ENCODE measurements at places on chromosomes 7 and 10.

DNA sequence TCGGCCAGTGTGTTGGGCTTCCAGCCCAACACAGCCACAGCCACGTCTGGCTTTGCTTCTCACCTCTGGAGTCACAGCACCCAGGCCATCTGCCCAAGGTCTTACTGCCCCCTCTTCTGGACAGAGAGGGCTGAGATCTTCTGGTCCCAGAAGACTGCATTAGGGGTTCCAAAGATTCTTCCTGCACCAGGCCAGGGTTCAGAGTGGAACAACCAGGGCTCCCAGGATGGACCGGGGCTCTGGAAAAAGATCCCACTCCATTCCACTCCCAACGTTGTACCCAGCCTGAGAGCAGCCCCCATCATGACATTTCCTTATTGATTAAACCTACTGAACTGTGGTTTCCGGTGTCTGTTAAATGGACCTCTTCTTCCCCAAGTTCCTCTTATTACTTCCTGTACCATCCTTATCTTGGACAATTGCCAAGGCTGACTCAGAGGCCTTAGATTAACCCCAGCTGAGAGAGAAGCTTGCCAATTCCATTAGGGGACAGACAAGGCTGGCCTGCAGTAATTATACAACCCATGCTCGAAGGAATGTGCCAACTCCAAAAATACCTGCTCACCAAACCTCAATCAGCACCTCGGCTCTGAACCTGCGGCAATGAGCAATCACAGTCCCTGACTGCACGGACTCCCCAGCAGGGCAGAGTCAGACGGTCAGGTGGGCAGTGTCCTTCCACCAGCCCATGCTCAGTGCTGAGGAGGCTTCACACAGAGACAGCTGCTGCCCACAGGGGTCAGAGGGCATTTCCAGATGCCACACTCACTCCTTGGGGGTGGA, 47.9 kb upstream of the NPFFR1 start:
- DNase-seq: no peak

- DNase-seq: no peak
Observed at GRCh38 chr7:34016876-34017275, 111.5 kb downstream of the BMPER start.

GRCh38 chr10:75432176-75432575, 752 bp downstream of the LRMDA start:
- no peak for DNase-seq

DNA sequence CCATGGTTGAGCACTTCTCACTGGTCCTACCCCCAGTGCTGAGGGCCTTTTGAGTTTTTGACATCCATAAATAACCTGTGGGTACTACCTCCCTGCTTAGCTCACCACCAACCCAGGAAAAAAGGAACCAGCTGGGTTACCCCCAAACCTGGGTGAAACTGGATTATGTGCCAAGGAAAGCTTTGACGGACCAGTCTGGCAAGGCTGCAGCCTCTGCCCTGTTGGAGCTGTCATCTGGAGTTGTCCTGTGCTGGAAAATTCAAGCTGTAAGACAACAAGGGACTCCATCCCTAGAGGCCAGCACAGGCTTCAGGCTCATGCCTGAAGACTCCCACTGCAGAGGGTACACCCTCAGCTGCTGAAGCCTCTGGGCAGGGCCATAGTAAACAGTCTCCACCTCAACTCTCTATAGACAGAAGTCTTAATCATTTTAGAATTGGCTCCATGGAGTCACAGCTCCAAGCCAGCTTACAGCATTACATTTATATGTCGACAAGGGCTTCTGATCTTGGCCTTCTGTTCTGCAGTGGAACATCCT, 115.5 kb upstream of the AFAP1L2 start:
- DNase-seq: no peak

DNA sequence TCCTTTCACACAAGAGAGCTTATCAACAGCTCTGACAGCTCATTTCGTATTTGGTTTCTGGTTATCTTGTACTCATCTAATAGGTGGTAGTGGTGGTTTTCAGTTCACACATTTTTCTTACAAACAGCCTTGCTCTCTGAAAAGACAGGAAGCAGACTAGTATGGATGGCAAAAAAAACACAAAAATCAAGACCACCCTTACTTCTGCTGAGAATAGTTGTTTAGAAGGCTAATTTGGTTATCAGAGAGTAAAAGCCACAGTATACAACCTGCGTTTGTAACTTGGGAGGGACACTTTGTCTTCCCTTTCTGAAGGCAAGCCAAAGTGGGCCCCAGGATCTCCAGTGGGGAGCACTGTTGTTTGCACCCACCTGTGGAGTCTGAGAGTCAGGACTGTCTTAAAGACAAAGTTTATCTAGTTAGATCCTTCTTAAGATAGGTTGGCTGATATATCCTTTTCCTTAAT, 68.0 kb downstream of the PIP4K2A start:
- no peak for DNase-seq

GRCh38 chr7:139669106-139670061, 108.4 kb downstream of the HIPK2 start:
- no peak for DNase-seq

GRCh38 chr7:18855796-18856195, 261.6 kb downstream of the TWIST1 start:
- no peak for DNase-seq

- no peak for DNase-seq
Observed at GRCh38 chr7:35430547-35431153, 176.8 kb upstream of the TBX20 start.

GRCh38 chr10:94003488-94003887, 9.8 kb downstream of the PLCE1 start:
- DNase-seq: no peak

DNA sequence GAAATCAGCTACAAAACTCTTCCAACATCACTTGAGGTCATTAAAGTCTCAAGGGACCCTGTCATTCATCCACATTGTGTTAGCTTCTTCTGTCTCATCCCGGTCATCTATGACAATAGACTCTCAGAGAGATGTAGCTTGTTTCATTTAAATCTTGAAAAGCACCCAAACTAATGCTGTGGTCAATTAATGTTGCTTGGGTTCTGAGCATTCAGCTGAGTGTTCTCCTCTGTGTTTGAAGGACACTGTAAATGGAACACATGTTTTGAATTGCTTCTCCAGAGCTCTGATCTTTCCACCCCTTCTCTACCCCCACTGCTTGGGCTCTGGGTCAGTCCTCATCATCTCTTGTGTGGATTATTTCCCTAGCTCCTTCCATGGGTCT, 19.6 kb upstream of the ADD3 start:
- no peak for DNase-seq

DNA sequence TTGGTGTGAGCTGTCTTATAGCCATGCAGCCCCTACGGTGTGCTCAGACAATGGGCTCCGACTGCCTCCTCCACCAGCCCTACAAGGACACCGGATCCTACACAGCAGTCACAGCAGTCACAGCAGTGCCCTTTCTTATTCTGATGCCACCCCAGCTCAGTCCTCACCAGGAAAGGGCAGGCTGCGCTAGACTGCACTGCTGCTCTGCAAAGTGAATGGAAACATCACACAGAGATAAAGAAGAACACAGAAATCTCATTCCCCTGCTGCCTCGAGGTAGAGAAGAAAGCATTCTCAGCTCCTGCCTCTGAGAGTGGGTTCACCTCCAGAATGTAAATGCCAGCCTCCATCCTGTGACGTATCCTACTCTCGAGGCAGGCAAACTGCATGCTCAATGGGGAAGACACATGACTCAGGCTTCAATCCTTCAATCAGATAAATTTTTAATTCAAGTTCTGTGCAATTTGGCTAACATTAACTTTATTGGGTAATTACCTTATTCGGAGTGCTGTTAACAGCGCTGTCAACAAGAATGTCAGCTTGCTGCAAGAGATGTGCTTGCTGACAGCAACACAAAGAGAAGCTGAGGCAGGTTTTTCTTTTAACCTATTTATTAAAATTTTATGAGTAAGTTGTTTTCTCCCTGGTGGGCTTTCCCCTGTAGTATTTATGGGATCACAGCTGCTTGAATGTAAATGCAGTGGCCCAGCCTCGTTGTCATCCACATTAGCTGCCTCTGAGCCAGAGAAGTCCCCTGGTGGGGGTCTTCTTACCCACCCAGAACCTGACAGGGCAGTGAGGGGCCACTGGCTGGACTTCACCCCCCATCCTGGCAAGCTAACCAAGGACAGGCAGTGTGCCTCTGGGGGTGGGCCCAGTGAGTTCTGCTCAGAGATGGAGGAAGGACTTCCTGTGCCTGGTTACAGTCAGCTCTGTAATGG, 241.3 kb upstream of the KMT2E start:
- DNase-seq: no peak

GRCh38 chr10:52597189-52597863, 175.3 kb downstream of the MBL2 start:
- no peak for DNase-seq

DNA sequence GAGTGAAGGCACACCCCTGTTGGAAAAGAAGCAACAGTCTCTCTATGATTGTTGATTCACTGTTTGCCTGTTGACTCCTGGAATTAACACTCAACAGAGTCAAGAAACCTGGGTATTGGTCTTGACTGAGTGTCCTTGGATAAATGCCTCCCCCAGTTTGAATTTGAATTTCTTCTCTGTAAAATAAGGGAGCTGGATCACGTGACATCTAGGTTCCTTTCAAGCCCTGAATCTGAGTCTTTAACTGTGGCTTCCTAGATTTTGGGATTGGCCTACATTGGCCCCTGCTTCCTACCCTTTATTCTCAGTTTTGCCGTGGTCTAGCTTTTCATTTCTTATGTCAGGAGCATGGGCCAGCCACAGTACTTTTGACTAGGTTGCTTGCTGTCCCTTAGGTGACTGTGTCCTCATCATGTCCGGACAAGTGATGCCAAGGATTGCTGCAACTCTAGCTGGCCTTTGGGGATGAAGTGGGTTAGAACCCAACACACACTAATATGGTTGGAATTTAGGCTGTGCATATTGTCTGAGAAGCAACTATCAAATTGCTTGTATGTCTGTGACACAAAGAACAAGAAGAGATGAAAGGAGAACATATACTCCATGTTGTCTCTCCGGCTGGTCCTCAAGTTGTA, 35.4 kb downstream of the CALD1 start:
- no peak for DNase-seq

- DNase-seq: no peak
Observed at GRCh38 chr7:156065400-156065799, 253.1 kb upstream of the SHH start.

DNA sequence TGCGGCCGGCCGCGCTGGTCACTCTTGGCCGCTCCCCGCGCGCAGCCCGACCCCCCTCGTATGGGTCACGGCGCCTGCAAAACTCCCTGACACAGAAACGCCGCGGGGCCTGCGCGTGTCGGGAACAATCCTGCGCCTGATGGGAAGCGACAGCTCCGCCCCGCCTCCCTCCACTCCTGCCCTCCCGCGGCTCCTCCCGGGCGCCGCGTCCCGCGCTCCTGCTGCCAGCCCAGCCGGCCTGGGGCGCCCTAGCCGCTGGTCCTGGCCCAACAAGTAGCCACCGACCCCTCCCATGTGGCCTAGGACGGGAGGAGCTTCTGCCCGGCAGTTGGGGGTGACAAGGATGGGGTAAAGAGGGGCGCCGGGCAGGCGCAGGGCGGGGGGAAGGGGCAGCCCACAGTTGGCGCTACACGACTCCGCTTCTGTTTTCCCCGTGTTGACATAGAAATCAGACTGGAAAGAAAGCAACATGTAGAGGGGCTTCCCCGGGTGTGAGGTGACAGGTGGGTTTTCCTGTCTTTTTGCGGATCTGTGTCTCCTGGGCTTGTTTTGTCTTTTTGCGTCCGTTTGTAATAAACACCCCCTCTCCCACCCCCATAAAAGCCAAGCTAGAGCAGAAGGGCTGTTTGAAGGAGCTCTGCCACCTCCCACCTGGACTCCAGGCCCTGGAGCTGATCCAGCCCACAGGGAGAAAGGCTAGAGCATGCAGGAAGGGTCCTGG, 35.1 kb upstream of the PAX2 start:
- no peak for DNase-seq

GRCh38 chr10:16363741-16364140, 73.1 kb upstream of the PTER start:
- no peak for DNase-seq

DNA sequence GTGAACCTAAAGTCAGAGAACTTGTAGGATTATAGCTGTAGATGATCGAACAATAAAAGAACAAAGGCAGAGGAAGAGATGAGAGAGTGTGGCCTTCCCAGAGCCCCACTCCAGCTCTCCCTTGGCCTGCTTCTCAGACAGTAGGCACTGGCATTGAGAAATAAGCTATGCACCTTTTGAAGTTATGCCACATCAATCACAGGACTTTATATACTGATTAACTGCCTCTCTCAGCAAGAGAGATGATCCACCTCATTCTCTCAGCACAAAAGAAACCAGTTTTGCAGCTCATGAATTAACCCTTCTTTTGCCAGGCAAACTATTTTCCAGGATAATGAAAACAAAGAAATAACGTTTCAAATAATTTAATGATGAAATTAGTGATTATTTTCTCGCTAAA, 22.0 kb upstream of the CTTNBP2 start:
- DNase-seq: no peak

GRCh38 chr7:41742401-41743020, 39.6 kb upstream of the INHBA start:
- no peak for DNase-seq

GRCh38 chr7:48380921-48381320, 209.7 kb downstream of the ABCA13 start:
- DNase-seq: no peak

- DNase-seq: no peak
Observed at GRCh38 chr10:58382489-58382995, 2.7 kb upstream of the TFAM start.

DNA sequence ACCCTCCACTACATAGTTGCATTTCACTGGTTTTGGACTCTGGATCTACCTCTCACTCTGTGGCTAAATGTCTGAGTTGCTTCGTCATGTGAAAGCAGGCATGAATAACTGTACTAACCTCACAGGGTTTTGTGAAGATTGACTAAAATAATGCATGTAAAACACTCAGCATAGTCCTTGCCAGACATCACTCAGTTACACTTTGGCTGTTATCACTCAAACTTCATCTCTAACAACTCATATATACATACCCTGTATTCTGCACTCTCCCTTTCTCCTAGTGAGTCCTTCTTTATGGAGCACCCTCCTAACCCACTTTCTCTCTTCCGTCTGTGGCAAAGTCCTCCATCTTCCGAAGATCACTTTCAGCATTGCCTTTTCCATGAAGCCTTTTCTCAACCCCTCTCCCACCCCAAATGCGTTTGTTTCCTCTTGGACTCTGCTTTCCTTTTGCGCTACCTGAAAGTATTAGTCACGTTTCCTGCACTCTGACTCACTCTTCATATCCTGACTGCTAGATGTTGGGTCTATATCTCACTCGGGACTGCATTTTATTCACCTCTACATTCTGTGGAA, 72.6 kb downstream of the OSBPL3 start:
- DNase-seq: no peak

DNA sequence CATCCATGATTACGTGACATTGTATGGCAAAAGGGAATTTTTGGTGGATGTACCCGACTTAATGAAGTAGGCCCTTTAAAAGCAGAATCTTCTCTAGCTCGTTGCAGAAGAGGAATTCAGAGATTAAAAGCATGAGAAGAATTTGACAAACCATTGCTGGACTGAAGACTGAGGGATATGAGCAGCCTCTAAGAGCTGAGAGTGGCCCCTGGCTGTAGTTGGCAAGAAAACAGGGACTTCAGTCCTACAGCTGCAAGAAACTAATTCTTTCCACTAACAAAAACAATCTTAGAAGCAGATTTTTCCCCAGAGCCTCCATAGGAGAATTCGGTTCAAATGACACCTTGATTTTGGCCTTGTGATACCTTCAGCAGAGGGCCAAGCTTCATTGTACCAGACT, 34.1 kb downstream of the MACC1 start:
- DNase-seq: no peak
